ENCODE measurements at places on chromosomes 3 and 15.

DNA sequence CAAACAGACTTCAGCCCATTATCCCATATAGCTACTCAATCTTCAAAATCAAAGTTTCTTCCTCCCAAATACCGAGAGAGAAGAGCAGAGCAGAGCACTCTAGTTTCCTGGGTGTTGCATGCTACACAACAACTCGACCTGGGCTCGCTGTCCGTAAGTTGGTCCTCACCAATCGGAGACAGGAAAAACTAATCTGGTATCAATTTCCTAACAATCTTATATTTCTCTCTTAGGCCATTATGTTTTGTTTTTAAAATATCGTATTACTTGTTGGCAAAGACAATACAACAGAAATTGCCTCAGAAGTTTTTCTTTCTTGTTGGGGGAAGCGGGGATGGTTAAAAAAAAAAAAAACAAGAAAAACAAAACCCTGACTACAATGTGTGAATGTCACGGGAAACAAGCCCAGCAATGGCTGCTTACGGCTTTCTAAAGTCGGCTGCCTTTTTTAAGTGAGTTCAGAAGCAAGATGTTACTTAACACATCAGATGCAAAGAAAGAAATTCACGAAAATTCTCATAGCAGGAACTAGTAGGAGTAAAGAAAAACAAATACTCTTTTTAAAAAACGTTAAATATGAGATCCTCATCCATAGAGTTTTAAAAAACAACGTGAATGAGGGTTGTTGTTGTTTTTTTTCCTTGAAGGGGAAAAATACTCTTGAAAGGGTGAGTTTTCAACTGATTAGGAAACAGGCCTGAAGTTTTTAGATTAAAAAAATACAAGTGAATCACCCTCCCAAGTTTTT lies 1.9 kb downstream of the VGLL4 start:
- DNase-seq, result no peak

- DNase-seq, result no peak
Observed at GRCh38 chr3:117811786-117812185, 1102.2 kb downstream of the TUSC7 start.

GRCh38 chr3:130905551-130905950 lies 11.7 kb downstream of the ATP2C1 start:
- no peak for DNase-seq

DNA sequence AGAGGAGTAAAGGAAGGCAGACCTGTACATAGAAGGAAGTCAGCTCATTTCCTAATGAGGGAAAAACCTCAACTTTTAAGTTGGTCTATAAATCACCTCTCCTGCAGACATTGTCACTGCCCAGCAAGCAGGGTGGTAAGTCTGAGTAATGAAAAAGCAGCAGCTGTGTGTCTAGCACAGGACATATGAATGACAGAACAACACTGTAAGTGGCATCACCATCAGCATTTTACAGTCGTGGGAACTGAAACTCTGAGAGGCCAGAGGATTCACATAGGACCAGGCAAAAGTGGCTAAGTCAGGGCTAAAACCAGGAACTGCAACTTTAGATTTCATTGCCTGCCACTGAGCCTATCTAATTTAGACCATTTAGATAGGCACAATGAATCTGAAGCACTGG lies 235.6 kb downstream of the CLSTN2 start:
- no peak for DNase-seq

GRCh38 chr3:108757404-108757982 lies at the start of gene RETNLB:
Gene RETNLB (minus strand): TSS chr3:108757410. CDS start chr3:108757185, 225 bp downstream.
- no peak for DNase-seq

- DNase-seq, result no peak
Observed at GRCh38 chr3:16377847-16378302, 112.9 kb downstream of the OXNAD1 start.

DNA sequence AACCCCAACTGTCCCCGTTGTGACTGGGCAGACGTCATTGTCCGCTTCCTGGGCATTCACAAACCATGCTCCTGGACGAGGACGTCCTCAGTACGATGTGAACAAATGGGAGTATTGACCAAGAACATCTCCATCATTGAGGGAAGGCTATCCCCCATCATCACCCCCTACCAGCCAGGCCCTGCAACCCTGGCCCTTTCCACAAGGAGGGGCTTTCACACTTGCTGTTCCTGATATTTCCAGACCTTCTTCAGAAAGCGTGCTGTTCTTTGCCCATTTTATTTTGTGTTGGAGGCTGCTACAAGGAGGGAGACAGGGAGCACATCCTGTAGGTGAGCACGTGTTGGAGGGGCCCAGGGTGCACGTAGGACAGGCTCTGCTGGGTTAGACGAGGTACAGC lies 277.0 kb upstream of the LRRC3B start:
- DNase-seq, result no peak

GRCh38 chr15:64824929-64825430 lies 467 bp downstream of the PIF1 start:
- DNase-seq, result no peak

GRCh38 chr15:95497634-95498033 lies 832.9 kb upstream of the NR2F2 start:
- no peak for DNase-seq

- no peak for DNase-seq
Observed at GRCh38 chr15:74156678-74157411, 16.7 kb upstream of the ISLR start.

- DNase-seq, result no peak
Observed at GRCh38 chr3:62073038-62073437, 300.3 kb downstream of the FEZF2 start.

DNA sequence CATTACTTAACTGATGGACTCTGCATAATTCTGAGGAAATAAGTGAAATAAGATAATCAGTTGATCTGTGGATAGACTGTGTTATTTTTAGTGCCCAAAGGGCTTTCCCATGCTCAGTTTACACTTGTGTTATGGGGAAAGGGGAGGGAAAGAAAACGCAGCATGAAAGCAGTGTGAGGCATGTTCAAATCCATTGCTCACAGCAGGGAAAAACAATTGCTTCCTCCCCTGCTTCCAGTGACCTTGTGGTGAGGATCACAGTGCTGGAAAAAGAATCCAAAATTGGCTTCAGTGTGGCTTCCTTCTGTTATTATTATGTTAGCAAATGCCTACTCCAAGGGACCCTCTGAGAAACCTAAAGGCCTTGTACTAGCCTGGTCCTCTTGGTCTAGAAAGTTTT lies 285.1 kb upstream of the CDIN1 start:
- DNase-seq, result no peak

DNA sequence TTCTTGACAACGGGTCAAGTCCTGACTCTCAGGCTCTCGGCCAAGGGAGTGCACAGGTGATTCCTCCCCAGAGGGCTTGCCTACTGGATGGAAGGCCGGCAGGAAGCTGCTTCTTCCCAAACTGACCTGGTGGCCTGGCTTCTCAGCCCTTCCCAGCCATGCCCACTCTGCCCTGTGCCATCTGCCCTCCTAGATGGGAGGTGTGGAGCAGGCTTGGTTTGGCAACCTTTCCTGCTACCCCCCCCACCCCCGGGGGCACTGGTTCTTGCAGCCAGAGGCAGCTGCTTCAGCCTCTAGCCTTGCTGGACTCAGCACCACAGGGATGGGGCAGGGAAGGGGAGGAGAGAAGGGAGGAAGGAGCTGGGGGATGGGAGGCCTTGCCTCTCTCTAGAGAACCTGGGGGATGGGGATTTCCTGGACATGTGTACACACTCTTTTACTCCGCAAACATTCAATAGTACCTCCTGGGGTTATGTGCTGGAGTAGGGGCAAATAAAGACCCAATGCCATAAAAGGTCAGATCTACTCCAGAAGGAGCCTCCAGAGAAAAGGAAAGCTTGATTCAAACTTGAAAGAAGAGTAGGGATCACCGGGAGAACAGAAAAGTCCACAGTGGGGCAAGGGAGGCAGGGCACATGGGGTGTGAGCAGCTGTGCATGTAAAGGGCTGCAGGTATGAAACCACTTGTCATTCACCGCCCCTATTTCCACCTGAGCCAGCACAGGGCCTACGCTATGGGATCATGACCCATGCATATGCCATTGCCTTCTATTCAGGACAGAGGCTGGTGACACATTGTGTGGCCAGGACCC lies 4.2 kb upstream of the DAPK2 start:
- no peak for DNase-seq

DNA sequence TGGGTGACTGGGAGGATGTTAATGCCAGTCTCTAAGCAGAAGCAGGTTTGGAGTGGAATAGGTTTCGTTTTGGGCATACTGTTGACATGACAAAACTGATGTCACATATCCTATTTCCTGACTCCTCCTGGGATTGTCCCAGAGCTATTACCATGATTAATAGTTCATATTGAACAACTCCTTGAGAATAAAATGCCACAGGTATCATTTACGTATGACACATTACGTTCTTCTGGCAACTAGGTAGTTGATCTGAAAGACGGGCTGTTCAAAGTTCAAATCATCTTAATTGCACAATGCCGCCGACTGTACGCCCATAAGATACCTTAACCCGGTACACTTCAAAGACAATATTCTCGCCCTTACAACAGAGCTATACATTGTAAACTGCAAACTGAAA lies 1.4 kb upstream of the RAB5A start:
- no peak for DNase-seq

DNA sequence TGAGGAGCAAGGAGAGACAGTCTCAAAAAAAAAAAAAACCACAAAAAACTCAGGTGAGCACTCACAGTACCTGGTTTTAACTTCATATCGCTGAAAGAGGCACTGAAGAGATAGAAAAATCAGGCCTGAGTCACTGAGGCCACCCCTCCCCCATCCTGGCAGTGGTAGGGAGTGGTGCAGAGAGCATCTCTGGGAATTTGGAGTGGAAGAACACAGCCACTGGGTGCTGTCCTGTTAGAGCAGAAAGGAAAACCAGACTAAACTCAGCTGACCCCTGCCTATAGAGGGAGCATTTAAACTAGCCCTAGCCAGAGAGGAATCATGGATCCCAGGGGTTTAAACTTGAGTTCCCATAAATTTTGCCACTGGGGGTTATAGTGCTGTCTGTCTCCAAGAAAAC lies 22.2 kb upstream of the DNAJC13 start:
- DNase-seq, result no peak

DNA sequence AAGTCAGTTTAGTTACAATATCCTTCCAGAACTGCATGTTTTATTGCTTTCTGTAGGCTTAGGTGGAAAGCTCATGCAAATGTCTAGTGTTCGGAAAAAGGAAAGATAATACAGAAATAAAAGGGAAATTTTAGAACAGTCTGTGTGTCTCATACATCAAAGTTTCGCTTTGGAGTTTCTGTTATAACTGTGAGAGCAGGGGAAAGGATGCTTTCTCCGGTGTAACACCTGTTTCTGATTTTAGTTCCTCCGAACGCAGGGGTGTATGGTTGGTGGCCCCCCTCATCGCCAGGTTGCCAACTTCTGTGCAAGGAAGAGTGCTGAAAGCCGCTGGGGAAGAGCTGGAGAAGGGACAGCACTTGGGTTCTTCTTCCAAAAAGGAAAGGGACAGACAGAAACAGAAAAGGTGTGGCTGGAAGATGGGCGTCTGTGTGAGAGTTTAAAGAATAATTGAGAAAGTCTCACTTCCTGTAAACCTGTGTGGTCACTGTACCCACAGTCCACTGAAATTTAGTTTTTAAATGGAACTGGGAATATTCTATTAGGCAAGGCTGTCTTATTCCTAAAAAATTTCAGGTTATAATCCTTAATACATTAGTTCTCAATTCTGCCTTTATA lies 6.7 kb downstream of the P2RY12 start:
- DNase-seq, result no peak

DNA sequence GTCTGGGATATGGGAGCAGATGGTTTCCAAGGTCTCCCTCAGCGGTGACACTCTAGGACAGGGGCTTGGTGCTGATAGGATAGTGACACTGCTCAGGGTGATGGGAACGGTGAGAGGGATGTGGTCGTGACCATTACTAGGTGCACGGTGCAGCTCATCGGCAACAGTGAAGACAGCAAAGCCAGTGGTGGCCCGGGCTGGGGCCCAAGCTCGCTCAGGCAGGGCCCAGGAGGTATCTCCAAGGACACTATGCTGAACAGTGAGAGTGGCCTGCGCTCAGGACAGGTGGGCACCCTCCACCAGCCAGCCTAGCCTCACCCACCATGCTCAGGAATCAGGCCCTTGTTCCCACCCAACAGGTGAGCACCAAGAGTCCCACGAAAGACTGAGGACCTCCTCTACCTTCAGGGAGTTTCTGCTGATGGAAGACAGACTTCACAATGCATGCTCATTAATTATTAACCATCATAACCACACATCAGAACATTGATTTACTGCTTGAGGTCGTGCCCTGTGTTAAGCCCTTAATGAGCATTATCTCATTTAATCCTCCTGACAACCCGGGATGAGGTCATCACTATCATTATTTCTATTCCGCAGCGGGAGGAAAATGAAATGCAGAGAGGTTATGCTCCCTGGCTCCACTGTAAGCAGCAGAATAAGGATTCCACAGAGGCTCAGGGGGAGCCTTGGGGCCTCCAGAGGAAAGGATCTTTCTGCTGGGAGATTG lies 269.4 kb downstream of the UACA start:
- DNase-seq, result no peak

- DNase-seq, result no peak
Observed at GRCh38 chr3:65284546-65284945, 596.7 kb upstream of the ADAMTS9 start.

DNA sequence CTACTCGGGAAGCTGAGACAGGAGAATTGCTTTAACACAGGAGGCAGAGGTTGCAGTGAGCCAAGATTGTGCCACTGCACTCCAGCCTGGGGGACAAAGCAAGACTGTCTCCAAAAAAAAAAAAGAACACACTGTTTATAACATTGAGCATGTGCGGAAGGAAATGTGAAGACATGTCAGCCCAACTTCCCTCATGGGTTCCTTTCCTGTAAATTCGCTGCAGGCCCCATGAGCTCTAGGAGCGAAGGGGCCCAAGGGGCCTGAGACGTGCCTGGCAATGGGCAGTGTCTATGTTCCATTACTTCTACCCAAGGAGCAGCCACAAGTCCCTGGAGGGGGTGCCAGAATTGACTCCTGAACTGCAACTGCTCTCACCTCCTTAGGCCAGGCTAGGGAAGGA lies 3.2 kb downstream of the PFKFB4 start:
- DNase-seq, result no peak

DNA sequence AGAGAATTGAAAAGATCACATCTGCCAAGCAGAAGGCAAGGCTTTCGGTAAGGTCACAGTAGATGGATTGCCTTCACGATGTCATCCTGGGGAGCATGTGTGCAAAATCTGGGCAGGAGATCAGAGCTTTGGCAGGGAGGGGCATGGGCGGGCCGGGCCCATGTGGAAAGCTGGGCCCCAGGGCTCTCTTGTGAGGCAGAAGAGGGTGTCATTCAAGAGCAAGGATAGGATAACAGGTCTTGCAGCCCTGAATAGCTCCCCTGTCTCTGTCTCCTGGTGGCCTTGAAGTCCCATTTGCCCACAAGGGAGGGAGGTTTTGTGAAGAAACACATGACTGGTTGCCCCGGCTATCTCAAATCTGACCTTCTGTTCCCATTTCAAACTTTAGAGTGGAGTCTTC lies 172.0 kb downstream of the OPA1 start:
- no peak for DNase-seq

DNA sequence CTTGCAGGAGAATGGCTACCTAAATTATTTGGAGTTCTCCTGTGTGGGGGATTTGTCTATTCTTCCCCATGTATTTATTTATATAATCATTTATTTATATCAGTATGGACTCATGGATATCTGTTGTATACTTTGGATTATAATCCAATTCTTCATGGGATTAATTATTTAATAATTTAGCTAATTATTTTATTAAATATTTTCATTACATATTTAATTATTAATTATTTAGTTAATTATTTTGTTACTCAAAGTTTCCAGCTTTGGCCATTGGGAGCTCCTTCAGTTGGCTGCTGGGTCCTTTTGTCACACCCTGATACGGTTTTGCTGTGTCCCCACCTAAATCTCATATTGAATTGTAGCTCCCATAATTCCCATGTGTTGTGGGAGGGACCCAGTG lies 3.3 kb upstream of the PRR20G start:
- no peak for DNase-seq
